NCI-H2171 treated with DMSO at 0.1 percent for 48 hours (cell line): ENCODE measurements at places on chromosomes 2 and 18.

DNA sequence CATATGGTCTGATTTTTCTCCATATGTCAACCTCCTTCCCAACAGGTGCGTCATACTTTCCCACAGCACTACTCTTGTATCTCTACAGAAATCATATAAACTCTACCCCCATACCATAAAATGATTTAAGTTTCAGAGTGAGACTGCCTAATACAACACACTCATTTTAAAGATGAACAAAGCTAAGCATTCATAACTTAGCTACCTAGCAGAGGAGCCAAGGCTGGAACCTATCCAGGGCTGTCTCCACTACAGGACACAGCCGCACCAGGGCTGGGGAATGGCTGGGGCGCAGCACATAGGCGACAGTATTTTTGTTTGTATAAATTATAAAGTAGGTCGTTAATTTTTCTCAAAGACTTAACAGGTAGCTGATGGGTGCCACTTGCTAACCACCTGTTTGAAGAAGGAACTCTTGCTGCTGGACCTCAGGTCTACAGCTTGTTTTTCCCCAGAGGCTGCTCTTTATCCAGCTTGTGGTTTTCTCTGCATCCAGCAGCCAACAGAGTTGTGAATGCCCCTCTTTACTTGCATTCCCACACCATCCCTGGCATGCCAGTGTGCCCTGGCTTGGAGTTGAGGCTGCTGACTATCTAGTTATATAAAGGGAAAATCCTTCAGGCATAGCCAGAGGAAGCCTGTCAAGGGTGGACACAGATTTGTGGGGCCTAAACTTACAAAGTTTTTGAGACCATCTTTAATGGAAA lies 62.0 kb downstream of the HNRNPLL start:
- DNase-seq: no peak

DNA sequence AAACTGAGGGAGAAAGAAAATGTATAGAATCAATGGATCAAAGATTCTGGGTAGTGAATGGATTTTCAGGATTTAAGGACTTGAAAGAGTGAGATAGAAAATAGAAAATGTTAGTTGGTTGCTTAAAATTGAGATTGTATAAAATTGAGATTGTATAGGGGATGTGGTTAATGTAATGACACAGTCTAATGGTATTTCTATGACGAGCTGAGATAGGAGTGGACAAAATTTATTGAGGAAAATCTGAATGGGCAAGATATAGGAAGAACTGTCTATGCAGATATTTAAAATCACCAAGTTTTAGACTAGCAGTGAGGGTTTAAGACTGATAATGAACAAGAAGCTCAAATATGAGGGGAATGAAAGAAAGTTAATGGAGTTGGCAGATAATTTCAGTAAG lies 406.6 kb downstream of the NYAP2 start:
- DNase-seq: no peak

GRCh38 chr2:232882085-232882484 lies 12.0 kb downstream of the SNORC start:
- DNase-seq: no peak

- DNase-seq: no peak
Observed at GRCh38 chr2:38178119-38178518, 102.2 kb upstream of the CYP1B1 start.

DNA sequence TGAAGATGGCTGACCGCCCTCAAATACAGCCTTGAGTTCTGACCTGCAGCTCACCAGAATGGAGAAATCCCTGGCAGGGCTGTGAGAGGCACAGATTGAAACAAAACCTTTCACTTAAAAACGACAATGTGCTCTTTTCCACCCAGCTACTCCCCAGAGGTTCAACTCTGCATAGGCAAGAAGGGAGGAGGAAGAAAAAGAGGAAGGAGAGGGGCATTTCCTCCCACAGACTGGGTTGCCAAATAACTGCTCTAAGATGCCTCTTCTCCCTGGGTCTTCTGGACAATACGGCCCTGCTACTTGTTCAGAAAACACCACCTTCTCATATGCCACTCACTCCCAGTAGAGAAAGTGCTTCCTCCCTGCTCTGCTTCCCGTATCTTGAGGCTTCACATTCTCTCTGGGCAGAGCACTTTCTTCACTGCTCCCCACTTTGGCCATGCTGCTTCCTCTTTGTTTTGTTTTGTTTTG lies 136.4 kb upstream of the SLC1A4 start:
- DNase-seq: no peak
